Effector CD8-positive, alpha-beta T cell (primary cell): ENCODE measurements at places on chromosomes 16 and 17.

DNA sequence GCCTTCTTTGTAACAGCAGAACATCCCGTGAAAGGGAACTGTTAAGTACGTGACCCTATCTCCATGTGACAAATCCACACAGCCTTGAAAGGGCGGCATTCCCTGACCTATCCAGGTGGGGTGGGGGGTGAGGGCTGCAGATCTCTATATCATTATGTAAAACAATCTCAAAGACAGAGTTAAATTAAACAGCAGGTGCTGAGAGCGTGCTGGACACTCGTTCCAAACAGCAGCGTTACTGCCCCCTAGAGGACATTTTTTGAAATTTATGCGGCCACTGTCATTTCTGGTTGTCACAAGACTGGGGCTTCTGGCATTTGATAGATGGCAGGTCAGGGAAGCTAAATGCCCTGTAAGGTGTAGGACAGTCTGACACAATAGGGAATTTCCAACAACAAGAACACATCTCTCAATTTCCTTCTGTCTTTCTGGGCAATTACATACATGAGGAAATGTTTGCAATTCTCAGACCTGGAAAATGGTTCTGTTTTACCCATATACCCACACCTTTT lies 6.7 kb upstream of the SLC25A39 start:
- peak; percentile 57 for DNase-seq

DNA sequence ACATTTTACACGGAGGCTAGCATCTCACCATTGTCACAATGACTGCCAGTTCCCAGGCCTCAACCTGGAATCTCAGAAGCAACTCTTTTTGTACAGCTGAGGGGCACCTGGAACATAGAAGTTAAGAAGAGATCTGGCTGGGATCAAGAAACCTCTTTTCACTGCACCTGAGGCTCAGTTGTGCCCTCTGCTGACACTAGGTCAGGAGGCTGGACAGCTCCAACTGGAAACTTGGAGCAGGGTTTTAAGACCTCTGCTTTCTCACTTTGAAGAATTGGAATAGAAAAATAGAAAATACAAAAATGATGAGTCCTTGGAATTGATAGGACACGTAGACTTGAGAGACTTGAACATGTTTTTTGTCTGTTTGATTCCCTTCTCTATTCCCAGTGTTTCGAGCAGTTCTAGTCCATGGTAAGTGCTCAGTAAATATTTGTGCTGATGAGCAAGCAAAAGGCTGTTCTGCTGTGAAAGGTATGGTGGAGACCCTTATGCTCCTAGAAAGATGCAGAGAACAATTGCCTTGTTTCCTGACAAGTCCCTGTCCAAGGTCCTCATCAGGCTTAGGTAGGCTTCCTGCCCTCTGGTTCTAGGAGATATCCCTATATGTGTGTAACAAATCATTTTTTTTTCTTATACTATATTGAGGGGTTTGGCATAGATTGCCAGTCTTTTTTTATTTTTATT lies 13.6 kb upstream of the PPM1D start:
- DNase-seq, result no peak

DNA sequence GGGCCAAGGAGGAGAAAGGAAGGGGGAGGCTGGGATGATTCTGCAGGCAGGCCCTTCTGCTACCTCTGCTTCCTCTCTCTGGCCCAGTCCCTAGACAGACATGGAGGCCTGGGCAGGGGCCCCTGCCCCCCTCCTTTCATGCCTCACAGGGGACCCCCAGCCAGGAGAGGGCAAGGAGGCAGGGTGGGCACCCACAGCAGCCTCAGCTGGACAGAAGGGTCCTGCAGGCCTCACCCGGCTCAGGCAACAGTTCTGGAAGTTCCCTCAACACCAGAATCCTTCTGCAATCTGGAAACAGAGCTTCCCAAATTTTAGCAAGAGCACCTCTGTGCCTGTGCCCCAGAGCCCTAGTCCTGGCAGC lies 8.7 kb downstream of the ARHGAP27 start:
- no peak for DNase-seq

DNA sequence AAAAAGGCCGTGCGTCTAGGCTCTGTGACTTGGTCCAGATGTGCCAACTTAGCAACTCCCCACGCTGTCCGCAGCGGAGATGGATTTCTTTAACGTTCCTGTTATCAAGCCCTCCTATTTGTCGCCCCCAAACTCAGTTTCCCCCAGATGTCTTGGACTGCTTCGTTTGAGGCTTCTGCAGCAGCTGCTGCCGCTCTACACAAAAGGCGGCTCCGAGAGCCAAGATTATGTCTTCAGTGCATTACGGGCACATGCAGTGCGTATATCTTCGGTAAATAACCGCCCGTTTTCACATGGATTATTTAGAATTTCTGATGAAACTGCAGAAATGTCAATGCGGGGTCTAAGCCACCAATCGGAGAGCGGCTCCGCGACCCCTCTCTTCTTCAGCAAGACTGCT lies 240.6 kb upstream of the ZFHX3 start:
- DNase-seq, result no peak

GRCh38 chr17:78421534-78422266 lies 43.3 kb downstream of the PGS1 start:
- peak; percentile 51 for DNase-seq

GRCh38 chr16:46745617-46746016 lies 2.5 kb downstream of the MYLK3 start:
- no peak for DNase-seq

GRCh38 chr16:57273359-57273758 lies 11.1 kb downstream of the PLLP start:
- no peak for DNase-seq

DNA sequence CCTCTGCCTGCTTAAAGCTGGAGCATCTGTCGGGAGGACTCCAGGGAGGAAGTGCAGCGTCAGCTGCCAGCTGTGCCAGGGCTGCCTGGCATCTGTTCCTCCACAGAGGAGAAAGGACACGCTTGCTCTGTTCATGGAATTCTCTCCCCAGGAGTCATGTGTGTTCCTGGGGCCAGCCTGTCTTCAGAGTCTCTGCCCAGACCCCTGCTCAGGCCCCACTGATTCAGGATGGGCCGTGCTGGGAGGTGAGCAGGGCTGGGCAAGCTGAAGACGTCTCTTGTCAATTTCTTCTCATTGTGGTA lies 24.2 kb downstream of the CRISPLD2 start:
- no peak for DNase-seq

GRCh38 chr17:69602972-69603371 lies 188.5 kb downstream of the MAP2K6 start:
- no peak for DNase-seq

GRCh38 chr17:54269881-54270280 lies 447.2 kb downstream of the KIF2B start:
- DNase-seq, result no peak

DNA sequence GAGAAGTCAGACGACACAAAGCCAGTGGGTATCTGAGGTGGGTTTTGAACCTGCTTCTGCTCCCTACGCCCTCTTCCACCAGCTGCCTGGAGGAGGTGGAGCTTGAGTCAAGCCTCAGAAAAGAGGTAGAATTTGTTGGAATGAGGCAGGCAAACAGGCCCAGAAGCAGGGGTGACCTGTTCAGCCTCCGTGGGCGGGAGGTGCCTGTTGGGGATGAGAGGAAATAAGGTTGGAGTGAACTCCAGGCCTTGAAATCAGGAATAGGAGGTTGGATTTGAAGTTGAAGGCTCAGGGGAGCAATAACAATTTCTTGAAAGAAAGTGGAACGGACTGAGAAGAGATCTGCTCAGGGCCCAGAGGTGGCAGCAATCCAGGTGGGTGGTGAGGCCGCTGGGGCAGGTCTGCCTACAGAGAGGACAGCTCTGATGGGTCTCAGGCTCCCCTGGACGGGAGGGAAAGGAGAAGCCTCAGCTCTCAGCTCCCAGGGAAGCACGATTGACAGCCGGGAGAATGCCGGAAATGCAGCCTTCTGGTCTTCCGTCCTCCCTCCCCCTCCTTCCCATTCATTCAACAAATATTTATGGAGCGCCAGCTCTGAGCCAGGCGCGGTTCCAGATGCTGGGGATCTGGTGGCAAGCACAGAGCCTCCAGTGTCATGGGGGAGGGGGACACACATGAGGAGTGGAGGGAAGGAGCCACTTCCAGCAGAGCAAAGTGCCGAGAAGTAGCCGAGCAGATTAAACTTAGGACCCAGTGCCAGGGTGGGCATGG lies 61.9 kb upstream of the CIBAR2 start:
- DNase-seq, result no peak
